Activated naive CD4-positive, alpha-beta T cell treated with anti-CD3 and anti-CD28 coated beads for 36 hours (primary cell): ENCODE measurements at places on chromosomes 2 and 18. TPM values are rescaled to one million over a fixed set of nuclear protein-coding genes. Genes with fewer than 3 reads are reported as not detected.

Gene ACADL
- total RNA-seq, result not detected

GRCh38 chr2:109136542-109136941, 7.5 kb downstream of the SH3RF3 start:
- no peak for DNase-seq

Gene NEMP2
- total RNA-seq, result 34.2 TPM

- DNase-seq, result no peak
Observed at GRCh38 chr2:235215248-235215647, 263.4 kb downstream of the SH3BP4 start.

- DNase-seq, result no peak
Observed at GRCh38 chr18:1253827-1254226, 349.2 kb downstream of the ADCYAP1 start.

- DNase-seq, result no peak
Observed at GRCh38 chr2:196073521-196073920, 4.9 kb upstream of the DNAH7 start.

Gene USP34
- 60.4 TPM for total RNA-seq

DNA sequence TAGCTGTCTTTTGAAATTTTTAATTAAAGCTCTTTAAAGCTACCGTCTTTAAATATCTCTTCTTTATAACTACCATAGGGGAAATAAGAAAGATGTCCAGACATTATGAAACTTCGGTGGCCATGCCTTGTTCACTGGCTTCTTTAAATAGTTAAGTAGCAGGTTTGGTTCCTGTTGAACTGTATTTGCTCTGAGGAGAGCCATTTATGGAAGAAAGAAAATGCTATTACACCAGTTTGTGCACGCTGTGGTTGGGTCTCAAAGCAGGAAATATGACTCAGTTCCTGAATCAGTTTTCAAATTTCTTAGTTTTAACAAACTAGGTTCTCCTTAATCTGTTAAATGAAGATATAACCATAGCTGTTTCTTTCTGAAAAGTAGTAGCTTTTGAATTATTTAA, 12.2 kb downstream of the ARPC2 start:
- peak; percentile 66 for DNase-seq

DNA sequence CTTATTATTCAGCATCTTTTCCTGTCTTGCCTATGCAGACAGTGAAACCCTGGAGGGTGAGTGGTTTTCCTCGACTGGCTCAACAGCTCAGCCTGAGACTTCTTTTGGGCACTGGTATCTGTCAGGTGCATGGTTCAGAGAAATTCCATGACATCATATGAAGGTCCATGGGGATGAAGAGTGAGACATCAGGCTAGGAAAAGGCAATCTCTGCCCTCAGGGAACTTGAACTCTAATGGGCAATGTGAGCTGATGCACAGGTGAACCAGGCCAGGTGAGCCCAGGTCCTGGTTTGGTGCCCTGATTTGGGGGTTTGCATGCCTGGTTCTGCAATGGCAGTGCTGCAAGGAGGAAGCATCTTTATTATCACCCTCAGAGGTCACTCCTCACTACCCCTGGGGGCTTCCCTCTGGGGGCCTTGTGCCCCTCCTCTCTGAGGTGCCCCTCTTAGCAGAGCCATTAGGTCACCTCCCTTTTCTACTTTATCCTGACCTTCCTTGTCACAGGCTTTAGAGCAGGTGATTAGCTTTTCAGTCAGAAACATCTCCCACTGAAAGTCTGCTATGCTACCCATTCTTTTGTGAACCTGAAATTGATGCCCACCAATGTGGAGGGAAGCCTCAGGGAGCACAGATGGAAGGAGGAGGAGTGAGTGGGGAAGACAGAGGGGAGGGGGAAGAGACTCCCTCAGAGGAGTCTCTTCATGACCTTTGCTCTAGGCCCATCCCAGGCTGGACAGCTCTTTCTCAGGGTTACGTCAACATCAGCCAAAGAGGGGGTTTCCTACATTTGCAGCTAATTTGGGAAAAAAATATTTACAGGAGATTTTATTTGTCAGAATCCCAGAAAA, 47.3 kb downstream of the MERTK start:
- DNase-seq, result no peak

Gene NYAP2
- not detected for total RNA-seq

- DNase-seq, result peak; percentile 30
Observed at GRCh38 chr2:227464851-227465250, 7.1 kb upstream of the AGFG1 start.

DNA sequence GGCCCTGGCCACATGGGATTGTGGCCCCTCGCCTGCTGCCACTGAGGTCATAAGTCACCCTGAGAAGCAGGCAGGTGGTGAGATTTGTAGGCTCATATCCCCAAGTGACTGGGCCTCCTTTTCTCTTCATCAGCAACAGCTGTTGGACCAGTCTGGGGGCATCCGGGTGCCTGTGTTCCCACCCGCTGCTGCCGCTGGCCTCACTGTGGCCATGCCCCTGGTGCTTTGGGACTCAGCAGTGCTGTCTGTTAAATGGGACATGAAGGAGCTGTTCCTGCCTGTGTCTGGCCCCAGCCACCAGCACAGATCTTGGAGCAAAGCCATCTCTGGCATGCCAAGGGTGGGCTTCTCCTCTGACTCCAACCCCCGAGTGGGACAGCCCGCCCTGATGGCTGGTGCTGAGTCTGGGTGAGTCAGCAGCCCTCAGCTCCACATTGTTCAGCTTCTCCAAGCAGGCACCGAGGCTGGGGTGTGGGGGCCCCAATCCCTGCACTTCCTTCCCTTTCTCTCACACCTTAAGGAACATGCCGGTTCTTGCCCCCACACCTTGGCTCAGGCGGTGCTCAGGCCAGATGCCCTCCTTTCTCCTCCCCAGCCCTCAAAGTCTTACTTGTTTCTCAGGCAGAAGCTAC, 207.9 kb downstream of the GLI2 start:
- no peak for DNase-seq

Gene INO80D
- total RNA-seq, result 15.0 TPM

DNA sequence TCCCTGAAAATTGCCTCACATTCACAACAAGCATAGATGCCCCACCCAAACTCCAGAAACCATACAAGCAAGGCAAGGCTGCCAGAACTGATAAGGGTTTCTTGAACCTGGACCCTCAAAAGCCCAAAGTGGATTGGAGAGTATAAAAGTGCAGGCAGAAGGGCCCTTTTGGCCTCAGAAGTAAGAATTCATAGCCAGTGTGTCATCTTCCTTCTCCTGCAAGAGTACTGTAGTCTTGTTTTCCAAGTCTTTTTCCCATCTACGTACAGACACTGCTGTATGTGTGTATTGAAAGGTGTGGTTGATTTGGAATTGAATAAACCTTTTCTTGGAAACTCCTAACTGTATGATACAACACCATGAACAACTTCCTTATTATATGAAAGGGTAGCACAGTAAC, 46.8 kb downstream of the ZC3H15 start:
- no peak for DNase-seq

GRCh38 chr2:233115741-233116140, 55.6 kb downstream of the INPP5D start:
- DNase-seq, result no peak

Gene ARL4C
- 24.2 TPM for total RNA-seq

DNA sequence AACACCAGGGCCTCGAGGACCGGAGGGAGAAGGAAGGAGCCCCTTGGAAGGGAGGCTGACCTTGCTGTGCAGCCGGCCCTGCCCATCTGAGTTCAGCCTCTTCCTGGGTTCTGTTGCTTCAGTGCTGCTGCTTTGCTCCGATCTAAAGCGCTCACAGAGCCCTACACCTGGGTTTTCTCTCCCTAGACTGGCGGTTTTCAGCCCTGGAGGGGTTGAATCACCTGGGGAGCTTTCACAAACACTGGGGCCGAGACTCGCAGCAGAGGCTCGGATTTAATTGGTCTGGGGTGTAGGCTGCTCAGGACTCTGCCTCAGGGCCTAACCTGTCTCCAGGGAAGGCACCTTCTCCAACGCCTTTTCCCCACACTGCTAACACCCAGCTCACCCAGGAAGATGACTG, 40.9 kb upstream of the SMAD7 start:
- no peak for DNase-seq
